ENCODE measurements at places on chromosomes 16 and 17.

- no peak for DNase-seq
These were observed 55.7 kb downstream of the WSB1 start for GRCh38 chr17:27349540-27350021.

DNA sequence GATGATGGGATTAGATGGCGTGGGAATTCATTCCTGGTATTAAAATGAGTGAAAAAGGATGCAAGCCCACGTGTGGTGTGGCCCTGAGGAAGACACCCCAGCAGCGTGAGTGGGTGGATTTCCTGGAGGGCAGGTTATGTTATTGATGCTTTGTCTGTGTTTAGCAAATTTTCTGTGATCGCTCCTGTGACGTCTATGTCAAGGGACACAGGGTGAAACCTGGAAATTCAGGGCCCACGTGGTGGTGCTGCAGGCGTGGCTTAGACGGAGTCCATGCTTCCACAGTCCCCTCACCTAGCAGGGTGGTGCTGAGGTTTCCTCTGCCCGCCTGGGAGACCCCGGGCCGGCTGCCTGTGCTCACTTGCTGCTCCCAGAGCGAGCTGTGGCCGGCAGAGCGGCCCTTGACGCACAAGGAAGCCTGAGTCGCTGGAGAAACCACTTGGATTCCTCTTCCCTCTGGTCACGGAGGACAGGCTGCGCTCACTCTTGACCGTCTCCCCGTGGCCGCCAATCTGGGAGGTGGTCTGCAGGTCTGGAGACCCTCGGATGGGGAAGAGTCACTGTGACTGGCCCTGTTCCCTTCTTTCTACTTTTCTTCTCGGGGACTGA lies 23.4 kb downstream of the BAIAP2 start:
- DNase-seq, result no peak

DNA sequence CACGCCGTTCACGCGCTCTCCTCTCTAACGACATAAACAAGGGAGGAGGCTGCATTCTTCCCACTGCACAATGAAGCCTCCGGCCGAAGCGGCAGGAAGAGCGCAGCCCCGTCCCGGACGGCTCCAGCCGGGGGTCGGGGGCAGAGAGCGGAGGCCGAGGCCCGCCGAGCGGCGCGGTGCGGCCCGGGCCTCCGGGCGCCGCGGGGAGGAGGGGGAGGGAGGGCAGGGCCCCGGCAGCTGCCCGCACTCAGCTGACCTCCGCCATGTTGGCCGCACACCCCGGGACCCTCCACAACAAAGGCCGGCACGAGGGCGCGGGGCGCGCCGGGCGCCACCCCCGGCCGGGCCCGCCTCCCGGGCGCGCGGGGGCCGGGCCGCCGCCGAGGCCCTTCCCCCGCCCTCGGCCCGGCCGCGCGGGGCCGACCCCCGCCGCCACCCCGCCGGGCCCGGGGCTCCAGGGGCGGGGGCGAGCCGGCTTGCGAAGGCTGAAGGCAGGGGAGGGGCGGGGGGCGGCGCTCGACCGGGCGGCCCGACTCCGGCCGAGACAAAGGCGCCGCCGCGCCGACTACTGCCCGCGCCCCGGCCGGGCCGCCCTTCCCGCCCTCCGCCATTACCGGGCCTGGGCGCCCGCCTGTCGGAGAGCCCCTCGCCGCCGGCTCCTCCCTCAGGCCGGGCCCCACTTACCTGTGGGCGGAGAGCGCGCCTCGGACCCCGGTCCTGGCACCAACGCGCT lies 527 bp downstream of the SIAH1 start:
- DNase-seq, result peak; percentile 87

DNA sequence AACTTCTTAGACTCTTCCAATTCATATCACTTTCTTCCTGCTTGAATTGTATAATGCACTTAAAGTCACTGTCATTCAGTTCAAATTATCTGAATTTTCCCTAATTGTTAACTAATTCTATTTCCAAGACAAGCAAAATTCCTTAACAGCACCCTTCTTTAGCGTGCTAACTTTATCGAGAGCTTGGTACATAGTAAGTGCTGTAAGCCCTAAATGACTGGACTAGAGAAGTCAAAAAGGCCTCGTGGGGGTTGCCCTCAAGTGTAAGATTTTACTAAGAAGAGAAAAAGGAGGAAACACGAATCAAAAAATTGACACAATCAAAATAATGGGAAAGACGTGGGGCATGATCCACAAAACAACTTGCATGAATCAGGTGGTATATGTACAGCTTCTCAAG lies 11.3 kb downstream of the KANSL1 start:
- no peak for DNase-seq

DNA sequence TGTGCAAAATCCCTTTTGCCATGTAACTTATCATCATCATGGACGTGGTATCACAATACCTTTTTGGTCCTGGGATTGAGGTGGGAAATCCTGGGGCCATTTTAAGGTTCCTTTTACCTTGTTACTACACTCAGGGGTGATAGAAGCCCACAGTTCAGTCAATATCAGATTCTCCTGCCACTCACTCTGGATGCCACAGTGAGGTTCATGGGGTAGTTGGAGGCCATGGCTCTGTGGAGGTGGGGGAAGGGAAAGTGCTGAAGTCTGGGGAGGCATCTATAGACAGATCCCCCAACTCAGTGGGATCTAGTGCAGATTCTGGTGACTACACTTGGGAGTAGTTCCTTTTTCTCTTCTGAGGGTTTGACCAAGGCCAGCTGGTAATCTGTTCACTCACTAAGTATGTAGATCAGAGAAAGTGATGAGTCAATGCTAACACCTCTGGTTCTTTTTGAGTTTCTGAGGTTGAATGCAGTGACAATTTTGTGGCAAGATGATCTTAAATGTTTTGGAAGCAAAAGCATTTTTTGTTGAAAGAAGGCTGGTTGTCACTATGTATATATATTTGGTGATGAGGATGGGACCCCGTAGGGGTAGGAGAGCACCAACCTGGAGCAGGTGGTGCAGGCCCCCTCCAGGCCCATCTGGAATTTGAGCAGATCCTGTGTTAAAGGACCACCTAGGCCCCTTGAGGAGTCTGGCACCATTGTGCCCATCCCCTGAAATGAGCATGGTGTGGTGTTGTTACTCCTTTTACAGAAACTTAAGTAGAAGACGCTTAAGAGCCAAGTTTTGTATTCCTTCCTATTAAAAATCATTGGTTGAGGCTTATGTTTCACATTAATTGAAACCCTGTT lies 18.8 kb upstream of the IRF8 start:
- DNase-seq, result no peak

DNA sequence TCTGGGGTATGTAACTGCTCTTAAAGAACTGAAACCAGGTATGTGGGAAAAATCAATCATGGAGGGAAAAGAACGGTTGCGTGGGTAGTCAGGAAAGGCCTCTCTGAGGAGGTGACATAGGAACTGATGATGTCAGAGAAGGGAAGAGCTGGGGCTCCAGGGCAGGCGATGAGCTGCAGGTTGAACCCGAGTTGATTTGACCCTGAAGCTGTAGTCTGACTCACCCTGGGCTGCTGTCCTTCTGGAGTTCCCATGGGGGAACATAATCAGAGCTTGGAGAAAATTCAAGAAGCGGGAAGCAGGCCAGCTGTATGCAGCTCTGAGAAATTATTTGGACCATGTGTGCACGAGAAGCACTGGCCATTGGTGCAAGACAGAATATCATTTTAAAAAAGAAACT lies 16.7 kb downstream of the SLC6A2 start:
- no peak for DNase-seq

DNA sequence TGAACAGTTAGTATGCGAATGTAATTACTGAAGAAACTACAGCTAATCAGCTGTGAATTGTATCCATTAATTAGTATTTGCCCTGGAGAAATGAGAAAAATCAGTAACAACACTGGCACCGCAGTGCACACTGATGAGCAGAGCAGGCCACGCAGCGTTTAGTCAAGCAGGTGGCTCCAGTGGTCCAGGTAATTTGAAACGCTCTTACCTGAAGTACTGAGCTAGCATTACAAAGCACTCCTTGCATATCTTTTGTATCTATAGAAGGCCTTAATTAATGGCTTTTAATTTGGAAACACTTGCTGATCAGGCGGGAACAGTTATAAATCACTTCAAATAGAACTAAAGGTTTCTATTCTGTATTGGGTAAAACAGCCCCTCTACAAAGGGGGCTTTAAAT lies 76.4 kb downstream of the TOX3 start:
- no peak for DNase-seq

DNA sequence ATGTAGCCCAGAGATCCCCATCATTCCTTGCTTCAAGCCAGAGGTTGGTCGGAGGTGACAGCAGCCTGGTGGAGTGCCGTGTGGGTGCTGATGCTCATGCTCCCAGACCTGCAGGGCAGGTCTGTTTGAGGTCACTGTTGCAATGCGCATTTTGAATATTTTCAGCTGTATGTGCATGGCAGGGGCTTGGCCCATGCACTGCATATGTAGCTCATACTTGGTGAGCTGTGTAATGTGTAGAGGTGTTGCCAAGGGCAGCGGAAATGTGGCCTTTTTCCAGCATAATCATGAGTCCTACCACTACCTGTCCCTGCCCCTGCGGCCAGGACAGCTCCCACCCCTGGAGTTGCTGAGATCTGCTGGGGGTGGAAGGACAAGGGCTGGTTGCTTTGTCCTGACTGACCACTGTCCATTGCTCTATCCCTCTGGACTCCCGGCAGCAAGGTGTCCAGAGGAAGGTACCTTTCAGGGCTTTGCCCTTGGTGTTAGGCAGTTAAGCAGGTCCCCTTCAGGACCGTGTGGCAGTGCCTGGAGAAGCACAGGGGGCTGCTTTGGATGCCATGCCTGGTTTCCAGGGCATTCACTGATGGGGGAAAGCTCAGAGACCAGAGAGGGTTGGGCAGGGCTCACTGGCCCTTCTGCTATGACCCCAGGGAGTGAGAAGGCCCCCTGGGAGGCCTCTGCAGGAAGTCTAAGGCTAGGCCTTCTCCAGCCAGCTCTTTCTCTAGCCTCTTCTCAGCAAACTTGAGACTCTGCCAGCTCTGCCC lies 215.2 kb downstream of the NTN1 start:
- DNase-seq, result no peak

DNA sequence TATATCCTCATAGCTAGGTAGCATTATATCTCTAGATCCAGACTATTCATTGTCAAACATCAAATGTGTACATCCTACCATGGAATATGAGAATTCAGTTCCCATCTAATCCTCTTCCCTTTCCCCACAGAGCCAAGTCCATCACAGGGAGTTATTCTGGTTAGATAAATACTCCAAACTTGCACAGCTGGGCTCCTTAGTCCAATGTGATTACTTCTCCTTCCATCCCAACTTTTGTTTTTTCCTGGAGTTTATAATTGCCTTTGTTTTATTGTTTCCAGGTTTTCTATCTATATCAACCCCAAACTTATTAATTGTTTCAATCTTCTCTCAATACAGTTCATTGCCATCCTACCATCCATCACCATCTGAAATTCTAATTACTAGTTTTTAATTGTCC lies 59.9 kb downstream of the MYH11 start:
- DNase-seq, result no peak

- DNase-seq, result no peak
These were observed 30.4 kb upstream of the PAFAH1B1 start for GRCh38 chr17:2563061-2563460.

GRCh38 chr17:45334701-45335677 lies 18.2 kb upstream of the MAP3K14 start:
- peak; percentile 35 for DNase-seq

GRCh38 chr16:30619202-30619601 lies 9.0 kb upstream of the ZNF689 start:
- no peak for DNase-seq

DNA sequence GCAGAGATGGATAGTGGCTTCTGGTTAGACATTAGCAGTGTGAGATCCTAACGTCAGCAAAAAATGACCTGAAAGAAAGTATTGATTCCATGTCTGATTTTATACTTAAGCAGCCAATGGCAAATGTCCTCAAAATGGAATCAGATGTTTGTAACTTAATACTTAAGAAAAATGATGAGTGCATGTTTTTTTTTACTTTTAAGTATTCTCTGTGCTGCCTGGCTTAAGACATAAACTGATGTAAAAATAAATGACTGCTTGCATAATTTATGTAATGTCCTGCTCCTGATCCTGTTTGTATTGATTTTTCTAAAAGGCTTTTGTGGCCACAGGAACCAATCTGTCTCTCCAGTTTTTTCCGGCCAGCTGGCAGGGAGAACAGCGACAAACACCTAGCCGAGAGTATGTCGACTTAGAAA lies 7.4 kb downstream of the CBFB start:
- DNase-seq, result no peak

DNA sequence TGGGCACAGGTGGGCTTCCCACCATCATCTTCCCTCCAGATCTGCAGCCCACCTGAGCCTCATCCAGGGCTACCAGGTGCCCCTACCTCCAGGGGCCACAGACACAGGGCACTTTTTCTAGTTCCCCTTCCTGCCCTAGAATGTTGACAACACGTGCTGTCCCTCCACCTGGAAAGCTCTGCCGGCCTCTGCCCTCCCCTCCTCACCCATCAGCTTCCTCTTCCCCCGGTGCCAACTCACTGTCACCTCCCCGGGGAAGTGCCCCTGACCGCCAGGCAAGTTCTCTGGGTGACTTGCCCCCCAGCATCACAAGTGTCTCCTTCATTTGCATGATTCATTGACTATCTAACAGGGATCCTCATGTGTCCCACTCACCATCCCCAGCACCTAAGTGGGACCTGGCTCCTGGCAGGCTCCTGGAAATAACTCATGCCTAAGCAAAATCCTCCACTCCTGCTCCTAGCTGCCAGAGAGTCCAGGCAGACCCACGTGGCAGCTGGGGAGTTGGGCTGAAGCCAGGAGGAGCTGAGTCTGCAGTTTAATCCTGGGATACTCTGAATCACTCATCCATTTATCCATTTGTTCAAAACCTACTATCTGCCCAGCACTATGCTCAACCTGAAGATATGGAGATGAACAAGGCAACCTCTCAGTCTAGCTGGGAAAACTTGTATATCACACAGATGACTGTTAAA lies 304.4 kb downstream of the FOXL1 start:
- peak; percentile 86 for DNase-seq

DNA sequence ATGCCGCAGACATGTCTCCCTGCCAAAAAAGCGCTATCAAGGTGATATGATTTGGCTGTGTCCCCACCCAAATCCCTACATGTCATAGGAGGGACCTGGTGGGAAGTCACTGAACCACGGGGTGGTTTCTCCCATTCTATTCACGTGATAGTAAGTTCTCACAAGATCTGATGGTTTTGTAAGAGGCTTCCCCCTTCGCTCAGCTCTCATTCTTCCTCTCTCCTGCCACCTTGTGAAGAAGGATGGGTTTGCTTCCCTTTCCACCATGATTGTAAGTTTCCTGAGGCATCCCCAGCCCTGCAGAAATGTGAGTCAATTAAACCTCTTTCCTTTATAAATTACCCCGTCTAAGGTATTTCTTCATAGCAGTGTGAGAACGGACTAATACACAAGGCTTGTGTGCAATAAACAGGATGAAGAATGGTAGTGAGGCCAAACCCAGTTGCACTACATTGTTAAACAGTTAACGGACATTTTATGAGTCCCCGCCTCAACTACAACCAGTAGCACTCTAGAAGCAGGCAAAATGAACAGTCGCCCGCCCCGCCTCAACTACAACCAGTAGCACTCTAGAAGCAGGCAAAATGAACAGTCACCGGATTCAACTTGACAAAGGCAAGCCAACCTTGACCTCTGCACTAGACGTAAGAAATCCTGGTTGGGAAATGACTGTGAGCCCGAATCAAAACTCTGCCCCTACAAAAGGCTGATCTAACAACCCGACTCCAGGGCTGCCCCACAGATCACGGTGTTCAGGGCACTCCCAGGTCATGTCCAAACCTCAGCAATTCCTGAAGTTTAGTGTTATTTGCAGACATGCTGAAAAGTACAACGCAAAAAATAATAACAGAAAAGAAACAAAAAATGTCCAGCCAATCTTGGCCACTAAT lies 26.3 kb downstream of the VPS53 start:
- DNase-seq, result no peak

Data from posterior cingulate gyrus (tissue), 11 donors.